ENCODE measurements at places on chromosomes 3 and 15.
A peak's percentile ranks its signal among the peaks of the same experiment; 100 is the strongest.

- DNase-seq: no peak
Measured at GRCh38 chr3:189080745-189081144, 91.0 kb upstream of the TPRG1 start.

DNA sequence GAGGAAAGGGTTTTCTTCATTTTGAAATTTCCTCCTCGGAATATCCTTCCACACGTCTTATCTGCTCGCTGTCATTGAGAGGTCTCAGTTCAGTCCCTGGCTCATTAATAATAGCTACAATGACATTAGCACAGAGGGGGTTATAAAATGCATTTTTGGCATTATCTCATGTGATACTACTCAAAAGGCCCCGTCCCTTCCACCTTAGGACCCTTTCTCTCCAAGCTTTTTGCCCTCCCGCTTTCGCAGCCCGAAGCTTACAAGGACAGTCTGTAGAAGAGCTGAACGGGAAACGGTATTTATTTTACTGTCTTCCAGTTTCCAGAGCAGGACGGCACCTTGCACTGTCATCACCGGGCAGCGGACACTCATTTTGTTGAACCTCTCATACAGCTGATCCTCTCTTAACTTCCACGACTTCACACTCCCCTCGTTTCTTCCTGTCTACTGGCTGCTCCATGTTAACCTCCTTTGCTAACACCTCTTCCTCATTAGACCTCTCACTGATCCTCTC is 5.6 kb upstream of the PLEKHO2 start:
- DNase-seq: no peak

DNA sequence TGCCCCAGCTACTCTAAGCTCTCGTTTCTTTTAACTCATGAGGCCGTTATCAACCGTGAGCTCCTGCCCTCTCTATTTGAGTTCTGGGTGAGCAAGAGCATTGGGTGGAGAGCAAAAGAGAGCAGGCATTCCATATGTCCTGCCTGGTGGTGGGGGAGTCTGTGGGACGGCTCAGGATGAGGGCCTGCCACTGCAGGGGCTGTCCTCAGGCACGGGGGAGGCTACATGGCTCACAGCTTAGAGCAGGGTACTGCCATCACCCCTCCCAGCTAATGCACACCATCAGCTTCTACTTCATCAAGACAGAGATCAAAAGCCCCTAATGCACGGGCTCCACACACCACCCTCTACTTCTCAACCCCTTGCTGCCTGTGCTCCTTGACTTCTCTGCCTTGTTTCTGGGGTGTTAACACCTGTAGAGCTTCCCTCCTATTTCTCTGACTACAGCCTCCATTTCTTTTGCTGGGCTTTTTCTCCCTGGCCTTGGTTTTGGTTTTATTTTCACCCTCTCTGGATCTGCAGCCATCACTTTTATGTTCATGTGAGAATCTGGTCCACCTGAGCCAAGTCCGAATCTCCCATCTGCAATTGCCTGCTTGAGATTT is 114.1 kb downstream of the ALDH1A2 start:
- no peak for DNase-seq

GRCh38 chr15:83656943-83657528 is 3.1 kb downstream of the ADAMTSL3 start:
- DNase-seq: no peak

- DNase-seq: no peak
Measured at GRCh38 chr15:51288143-51289065, 50.0 kb downstream of the CYP19A1 start.

GRCh38 chr3:35549690-35550089 is 89.6 kb upstream of the ARPP21 start:
- DNase-seq: peak; percentile 12

- no peak for DNase-seq
Measured at GRCh38 chr3:85162905-85163304, 204.1 kb downstream of the CADM2 start.

GRCh38 chr15:93154666-93155065 is 65.7 kb upstream of the RGMA start:
- no peak for DNase-seq

DNA sequence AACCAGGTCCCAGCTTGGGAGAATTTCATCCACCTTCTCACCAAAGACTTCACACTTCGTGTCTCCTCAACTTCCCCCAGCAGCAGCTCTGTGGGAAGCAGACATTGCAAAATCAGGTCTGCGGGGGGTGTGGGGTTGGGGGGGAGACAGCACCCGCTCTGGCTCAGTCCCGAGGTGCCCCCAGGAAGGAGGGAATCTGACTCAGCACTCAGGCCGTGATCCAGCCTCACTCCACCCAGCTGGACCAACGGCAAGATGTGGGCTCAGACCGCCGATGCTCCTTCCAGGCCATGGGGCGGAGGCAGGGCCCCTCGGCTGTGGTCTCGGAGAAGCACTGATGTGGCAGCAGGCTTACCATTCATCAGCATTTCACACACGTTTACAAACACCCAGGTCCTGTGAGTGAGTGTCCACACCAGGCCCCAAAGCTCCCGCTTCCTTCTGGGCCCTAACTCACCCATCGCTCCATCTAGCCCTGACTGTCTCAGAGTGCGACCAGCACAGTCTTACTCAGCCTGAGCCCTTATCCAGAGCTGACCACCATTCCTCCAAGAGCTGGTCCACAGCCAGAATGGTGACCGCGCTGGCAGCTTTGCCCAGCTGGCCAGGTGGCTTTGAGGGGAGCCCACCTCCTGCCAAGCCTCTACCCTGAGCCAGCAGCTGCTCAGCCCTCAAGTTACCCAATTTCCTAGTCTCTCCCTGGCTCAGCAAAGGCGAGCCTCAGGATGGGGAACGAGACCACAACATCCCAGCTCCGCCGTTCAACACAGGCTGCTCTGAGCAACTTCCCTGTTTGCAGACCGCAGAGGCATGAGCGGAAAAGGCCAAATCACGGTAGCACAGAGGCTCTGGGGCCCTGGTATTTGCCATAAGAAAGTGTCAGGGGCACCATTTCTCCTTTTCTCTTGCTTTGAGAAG is 3.3 kb downstream of the STAB1 start:
- no peak for DNase-seq

DNA sequence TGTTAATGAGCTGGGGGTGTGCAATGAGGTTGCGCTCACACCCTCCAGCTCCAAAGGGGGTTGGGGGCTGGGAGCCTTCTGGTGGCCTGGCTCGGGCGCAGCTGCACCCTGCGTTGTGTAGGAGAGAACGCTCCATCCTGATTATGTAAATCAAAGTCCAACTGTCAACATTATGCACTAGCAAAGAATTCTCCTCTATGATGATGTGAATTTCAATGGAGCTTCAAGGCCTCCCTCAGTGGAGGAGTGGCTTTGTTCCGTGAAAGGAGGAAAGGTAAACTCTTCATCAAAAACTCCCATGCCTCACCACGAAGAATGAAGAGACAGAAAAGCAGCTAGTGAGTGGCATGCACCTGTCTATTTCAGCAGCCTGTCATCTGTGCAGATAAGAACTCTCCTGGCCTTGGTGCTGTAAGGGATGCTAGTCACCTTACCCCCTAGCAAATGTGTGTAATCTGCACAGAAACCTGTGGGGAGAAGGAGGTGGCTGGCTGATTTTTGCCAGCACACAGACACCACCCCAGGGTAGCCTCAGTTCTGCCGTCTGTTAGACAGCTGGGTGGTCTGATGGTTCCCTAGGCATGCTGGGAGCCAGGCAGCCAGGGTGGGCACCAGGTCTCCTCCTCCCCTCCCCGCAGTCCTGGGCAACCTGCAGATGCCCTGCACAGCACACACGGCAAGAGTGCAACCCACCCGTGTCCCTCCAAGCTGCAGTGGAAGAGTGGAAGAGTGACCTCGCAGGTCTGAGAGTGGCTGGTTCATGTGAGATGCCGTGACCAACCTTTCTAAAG is 47.0 kb upstream of the TRPM1 start:
- DNase-seq: no peak

- no peak for DNase-seq
Measured at GRCh38 chr3:27653803-27654558, 68.1 kb downstream of the EOMES start.

DNA sequence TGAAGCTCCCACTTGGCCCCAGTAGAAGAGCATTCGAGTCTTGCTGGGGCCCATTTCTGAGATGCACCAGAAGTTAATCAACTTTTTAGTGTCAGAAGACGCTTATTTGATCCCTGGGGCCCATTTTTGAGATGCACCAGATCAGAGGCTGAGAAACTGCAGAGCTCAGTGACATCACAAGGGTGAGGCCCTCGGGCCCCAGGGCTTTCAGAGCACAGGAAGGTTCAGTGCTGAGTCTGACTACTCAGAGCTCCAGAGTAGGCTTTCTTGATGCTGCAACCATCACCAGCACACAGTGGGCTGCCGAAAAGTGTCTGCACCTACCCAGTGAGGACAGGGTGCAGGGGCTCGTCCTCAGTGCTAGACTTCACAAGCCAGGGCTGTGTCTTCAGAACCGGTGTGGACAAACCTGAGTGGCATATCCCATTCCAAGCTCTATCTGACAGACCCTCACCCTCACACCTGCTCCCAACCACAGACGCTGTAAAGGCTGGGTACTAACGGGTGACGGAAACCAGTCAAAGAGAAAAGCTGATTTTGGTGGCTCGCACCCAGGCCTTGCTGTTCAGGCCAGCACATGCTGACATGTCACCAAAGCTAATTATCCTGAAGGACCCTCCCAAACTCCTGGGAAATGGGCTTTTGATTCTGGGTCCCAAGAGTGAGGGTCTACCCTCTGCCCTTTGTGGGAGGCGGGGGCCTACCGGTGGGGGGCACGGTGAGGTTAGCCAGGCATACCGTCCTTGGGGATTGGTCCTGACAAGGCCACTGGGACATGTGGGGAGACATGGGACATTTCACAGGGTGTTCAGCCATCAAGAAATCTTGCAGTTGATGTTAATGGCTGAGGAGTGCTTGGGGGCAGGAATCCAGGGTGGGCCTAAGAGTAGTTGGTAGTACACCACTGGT is 83.0 kb downstream of the PDCD6IP start:
- DNase-seq: no peak

DNA sequence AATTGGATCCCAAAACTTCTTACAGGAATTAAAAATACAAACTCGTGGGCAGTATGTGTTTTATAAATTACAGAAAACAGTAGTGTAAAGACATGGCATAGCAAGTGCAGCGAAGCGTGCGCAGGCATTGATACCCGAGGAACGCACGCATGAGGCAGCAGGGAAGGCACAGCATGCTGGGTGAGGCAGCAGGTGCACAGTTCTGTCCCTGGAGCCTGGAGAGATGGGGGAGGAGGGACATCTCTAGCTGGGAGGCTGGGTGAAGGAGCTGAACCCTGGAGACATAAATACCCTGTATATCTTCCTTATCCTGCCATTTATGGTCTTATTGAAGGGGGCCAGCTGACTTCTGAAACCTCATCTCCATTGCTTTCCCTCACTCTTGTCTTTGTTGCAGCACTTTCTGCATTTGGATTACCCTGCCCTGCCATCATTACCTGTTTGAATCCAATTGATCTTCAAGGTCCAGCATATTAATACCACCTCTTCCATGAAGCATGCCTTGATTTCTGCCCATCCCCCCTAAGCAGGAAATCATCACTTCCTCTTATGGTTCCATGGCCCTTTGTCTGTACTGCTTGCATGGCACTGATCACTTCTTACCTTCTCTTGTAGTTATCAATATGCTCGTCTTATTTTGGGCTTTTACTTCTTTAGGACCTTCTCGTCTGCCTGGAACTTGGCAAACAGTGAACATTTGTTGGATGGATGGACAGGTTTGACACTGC is 20.5 kb downstream of the LPP start:
- DNase-seq: no peak

GRCh38 chr15:87365186-87365585 is 891.4 kb downstream of the NTRK3 start:
- no peak for DNase-seq

GRCh38 chr3:181796641-181797040 is 84.9 kb downstream of the SOX2 start:
- DNase-seq: no peak

DNA sequence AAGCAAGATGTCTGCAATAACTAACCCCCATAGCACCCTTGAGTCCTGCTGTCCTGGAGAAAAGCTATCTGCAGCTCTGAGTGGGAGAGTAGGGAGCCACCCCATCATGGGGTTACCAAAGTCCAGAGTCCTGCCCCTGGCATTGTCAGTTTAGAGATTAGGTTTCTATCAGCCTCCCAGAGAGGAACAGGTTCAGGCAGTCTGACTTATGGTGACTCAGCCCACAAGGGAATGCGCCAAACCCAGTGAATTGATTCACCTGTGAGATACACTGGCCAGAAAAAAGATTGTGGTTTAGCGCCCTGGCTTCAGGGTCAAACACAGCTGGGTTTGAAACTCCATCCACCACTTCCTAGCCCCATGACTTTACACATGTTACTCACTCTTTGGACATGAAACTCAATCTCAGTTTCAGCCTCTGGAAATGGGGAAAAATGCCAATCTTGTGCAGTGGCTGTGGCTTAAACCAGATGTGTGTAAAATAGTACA is 263.6 kb upstream of the HES1 start:
- peak; percentile 72 for DNase-seq

- no peak for DNase-seq
Measured at GRCh38 chr15:70289191-70289955, 191.7 kb upstream of the TLE3 start.

- no peak for DNase-seq
Measured at GRCh38 chr3:60079076-60079475, 1029.3 kb upstream of the CFAP20DC start.

DNA sequence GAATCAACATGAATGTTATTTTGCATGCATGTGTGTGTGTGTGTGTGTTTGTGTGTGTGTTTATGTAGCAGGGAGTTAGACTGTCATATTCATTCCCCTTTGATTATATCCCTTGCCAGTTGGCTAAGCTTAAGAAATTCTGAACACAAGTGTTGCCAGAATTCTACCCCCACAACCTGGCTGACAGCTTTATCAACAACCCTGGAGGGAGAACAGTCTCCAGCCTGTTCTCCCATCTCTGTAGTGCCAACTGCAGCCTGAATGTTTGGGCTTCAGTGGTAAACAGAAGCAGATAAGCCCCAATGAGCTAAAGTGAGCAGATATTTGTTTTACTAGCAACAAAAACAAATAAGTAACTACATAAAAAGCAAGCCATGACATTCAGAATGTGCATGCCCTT is 162.6 kb upstream of the ABI3BP start:
- DNase-seq: no peak

- no peak for DNase-seq
Measured at GRCh38 chr3:69031635-69032034, 18.2 kb upstream of the EOGT start.

GRCh38 chr3:102394517-102394916 is 40.3 kb upstream of the ZPLD1 start:
- no peak for DNase-seq

- no peak for DNase-seq
Measured at GRCh38 chr3:2303566-2303965, 204.9 kb downstream of the CNTN4 start.

- DNase-seq: no peak
Measured at GRCh38 chr3:64674591-64675076, 13.2 kb downstream of the ADAMTS9 start.
